Cortex of kidney (tissue), 1 donor: ENCODE measurements at places on chromosomes 3 and 15.

DNA sequence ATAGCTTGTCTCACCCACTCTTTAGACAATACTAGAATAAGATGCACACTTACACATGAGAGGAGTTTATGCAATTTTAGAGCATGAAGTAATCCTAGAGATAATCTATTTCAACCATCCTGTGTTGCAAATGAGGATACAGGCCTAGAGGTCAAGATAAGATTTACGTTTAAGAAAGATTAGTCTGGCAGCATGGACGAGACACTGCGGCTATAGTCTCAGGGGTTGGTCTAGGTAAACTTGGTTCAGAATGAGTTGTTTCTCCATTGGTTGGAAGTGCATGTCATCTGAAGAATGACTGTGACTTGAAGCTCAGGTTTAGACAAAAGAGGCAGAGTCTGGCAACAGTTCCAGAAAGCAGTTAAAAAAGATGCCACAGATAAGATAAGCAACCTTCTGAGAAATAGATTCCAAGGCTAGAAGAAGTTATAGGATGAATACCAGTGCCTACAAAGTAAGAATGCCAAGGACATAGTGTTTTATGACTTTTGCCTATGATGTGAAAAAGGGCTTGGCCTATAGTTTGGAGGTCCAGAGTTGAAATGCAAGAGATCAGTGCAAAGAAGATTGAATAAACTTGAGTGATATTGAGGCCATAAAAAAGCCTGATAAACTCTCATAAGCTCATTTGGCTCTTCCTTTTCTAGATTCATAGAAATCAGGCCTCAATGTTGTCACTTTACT, 631.0 kb downstream of the SQOR start:
- DNase-seq, result no peak

GRCh38 chr3:63967675-63968611, 55.4 kb downstream of the PSMD6 start:
- DNase-seq, result no peak

DNA sequence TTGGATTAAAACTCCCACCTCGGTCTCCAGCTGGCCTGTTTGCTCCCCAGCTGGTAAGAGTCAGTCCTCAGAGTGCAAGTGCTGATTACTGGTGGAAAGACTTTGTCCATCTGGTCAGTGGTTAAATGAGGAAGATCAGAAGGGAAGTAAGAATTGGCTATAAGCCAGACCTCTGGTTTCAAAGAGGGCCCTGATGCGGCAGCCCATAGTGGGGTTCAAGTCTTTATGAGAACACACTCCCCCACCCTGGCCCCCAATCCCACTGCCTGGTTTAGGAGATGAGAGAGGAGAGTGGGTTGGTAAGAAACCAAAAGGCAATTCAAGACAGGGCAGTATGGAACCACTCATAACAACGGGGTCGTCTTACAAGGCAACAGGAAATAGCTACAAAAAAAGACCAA, 65.0 kb downstream of the FRMD4B start:
- no peak for DNase-seq

- no peak for DNase-seq
Measured at GRCh38 chr3:5191555-5192304, 4.2 kb downstream of the EDEM1 start.
